ENCODE measurements at places on chromosomes 7 and 10.

- no peak for DNase-seq
Measured at GRCh38 chr10:85100495-85100894, 772.1 kb downstream of the CCSER2 start.

GRCh38 chr7:26332698-26333097, 41.0 kb downstream of the SNX10 start:
- no peak for DNase-seq

DNA sequence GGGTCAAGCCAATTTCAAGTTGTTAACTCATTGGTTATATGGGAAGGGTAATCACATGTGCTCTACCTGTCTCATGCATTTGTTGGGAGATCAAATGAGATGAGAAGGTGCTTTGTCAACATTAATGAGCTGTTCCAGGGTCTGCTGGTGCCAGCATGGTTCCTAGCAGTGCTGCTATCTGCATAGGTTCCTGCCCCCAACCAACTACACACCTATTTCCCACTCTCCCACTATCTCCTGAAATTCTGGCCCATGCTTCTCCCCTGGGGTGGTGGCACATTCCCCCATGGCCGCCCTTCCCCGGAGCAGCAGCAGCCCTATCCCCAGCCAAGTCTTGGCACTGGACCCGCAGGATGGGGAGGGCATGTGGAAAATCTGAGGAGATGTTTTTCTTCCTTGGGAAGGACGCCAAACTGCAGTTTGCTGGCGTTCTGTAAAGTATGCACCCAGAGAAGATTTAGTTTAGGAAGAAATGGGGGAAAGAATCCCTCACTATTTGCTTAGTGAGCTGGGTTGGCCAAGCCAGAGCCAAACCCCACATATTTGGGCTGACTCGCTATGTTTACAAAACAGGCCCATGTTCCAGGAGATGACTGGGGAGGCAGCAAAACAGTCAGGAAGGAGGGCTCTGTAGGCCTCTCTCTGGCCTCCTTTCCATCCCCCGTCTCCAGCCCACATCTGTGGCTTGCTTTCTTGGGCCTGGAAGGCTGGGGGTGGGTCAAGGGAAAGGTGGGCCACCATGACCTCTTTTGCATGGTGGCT, 42.5 kb downstream of the PPP1R3C start:
- no peak for DNase-seq

- no peak for DNase-seq
Measured at GRCh38 chr10:132272231-132272971, 35.3 kb downstream of the STK32C start.

GRCh38 chr7:44539669-44540506, 1.2 kb downstream of the NPC1L1 start:
- DNase-seq = no peak

DNA sequence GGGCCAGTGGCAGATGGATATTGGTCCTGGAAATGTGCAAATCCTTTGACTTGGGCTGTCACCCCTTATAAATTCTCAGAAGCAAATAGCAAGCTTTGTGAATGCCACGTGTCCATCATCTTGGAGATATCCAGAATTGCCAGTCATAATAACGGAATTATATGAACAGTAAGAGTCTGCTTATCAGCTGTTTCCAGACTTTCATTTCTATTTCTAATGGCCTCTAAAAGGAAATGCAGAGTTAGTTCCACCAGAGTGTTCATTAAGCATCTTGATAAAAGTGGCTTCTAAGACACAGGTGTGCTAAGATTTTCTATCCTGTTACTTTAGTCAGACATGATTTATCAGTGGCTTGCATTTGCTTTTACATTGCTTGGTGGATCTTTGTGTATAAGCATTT, 87.4 kb downstream of the RAMP3 start:
- DNase-seq = no peak

- DNase-seq = no peak
Measured at GRCh38 chr7:9945857-9946256, 1027.8 kb upstream of the PHF14 start.

DNA sequence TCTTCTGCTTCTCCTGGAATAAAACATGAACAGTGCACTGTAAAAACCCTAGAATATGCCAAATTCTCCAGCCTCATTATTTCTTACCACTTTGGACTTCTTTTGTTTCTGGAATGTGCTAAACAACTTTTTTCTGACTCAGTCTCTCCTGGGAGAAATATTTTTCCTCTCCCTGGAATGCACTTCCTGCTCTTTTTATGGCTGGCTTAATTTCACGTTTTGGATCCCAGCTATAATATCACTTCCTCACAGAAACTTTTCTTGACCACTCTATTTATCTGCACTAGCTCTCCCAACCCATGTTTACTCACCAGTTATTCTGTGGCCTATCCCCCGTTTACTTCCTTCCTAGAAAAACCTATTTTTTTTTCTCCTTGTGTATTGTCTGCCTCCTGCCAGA, 26.7 kb downstream of the ABCB5 start:
- no peak for DNase-seq

GRCh38 chr7:115838829-115839228, 191.7 kb downstream of the TFEC start:
- no peak for DNase-seq

- no peak for DNase-seq
Measured at GRCh38 chr10:37067576-37067975, 57.8 kb upstream of the ANKRD30A start.

GRCh38 chr7:147400221-147400689, 1190.3 kb upstream of the C7orf33 start:
- no peak for DNase-seq

DNA sequence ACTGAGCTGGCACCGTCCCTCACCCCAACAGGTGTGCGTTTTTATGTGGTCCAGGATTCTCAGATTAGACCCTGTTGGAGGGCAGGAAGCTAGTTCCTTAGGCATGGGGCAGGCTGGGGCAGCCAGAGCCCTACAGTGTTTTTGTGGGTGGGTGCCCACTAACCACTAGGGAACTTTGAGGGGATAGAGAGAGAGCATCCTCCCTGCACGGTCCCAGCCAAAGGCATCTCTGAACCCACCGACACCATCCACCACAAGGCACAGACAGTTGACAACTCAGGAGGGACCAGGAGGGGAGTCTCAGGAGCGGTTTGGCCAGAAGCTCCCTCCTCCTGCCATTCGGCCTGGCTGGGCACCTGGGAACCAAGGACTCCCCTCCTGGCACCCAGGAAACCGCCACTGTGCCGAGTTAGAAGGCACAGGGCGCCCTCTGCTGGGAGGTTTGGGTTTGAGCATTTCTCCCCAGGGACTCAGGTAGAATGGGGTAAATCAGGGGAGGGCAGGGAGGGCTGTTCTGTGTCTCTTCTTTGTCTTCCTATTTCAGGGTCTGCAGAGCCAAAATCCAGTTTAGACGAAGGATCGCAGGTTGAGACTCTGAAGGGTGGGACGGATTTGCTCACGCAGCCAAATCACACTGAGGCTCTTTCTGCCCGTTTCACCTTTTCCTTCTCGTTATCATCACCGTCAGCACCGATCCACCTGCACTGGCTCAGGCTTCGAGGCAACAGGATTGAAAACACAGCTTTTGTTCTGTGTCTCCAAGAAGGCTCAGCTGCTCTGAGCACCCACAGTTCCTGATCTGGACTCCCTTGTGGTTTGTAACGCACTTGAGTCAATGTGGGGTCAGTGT, 84.8 kb upstream of the COL13A1 start:
- DNase-seq = no peak

GRCh38 chr10:16929069-16929468, 111.8 kb upstream of the RSU1 start:
- DNase-seq = no peak

- DNase-seq = no peak
Measured at GRCh38 chr10:124025660-124026588, 67.5 kb downstream of the CHST15 start.

GRCh38 chr7:74138945-74139843, 35.0 kb upstream of the EIF4H start:
- DNase-seq = no peak

DNA sequence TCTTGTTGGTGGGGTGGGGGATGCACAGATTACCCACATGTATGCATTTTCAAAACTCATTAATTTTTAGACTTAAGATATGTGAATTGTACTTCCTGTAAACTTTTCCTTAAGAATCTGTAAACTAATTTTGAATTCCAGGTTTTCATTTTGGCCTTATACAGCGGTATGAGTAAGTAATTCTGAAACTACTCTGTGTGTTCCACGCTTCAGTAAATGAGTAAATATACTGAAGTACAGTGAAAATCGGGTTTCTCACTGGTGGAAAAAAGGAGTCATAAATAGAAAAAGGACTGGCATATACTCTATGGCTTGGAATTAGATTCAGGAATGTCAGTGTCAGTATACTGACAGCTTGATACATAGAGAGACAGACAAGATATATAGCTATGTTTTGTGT, 72.8 kb downstream of the CTTNBP2 start:
- no peak for DNase-seq

Data from stimulated activated CD4-positive, alpha-beta T cell treated with anti-CD3 and anti-CD28 coated beads, Interleukin-1b, Interleukin-23, amount 100 ng/mL, for 1 hour (primary cell).